ENCODE measurements at places on chromosomes 13 and 19. TPM values are rescaled to one million over a fixed set of nuclear protein-coding genes. Genes with fewer than 3 reads are reported as not detected.

Gene KBTBD6
- 7.1 TPM for total RNA-seq

Gene CACNG8
- total RNA-seq, result 1.5 TPM

Gene TNNI3
- total RNA-seq, result 8.4 TPM

Gene JSRP1
- 1.3 TPM for total RNA-seq

Gene HNRNPL
- 403 TPM for total RNA-seq

Gene CLIP3
- total RNA-seq, result 1.2 TPM

Gene WDR18
- total RNA-seq, result 71.6 TPM

Gene CCDC8
- not detected for total RNA-seq

Gene TEKTIP1
- total RNA-seq, result not detected

Gene PRSS57
- 0.09 TPM for total RNA-seq

Gene IFNL3
- not detected for total RNA-seq

Gene F2RL3
- total RNA-seq, result not detected

Gene PRDX2
- total RNA-seq, result 0.83 TPM

Gene NEK5
- 0.14 TPM for total RNA-seq

Gene PROZ
- not detected for total RNA-seq
